ENCODE measurements at places on chromosomes 1 and 21.

GRCh38 chr1:197916500-197916983, 630 bp upstream of the LHX9 start:
- DNase-seq: no peak

DNA sequence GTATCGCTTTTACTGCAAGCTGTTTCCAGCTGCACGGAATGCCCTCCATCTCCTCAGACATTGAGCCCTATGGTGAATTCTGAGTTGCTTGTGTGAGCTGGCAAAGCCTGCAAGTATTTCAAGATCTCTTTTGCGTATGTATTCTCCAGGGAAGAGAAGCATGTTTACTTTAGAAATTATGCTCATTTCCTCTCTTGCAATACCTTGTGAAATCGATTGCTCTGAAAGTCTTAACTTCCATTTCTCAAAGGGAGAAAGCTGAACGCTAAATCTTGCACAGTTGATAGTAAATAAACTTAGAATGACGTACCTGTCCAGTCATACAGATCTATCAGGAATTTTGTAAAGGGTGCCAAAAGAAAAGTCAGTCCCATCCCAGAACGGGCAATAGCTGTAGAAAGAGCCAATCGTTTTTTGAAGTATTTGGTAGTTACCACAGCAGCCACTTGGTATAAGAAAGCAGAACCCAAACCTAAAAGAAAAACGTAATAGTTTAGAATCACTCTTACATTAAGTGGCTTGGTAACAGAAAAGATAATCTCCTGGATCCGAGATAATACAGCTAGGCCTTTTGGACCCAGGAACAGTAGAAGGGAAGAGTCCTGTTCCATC, 10.0 kb downstream of the SLC16A4 start:
- no peak for DNase-seq

DNA sequence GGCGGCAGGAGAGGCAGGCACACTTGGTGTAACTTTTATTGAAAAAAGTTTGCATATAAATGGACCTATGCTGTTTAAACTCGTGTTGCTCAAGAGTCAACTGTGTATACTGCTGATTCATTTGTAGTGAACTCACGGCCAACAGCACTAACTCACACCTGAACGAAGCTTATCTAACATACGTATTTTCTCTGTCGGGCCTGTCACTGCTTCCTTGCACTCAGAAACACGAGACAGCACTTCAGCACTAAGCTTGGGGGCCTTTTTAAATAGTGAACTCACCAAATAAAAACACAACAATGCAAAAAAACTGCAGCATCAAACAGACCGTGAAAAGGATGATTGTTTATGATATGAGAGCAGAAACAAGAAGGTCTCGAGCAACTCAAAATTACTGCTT, 58.9 kb upstream of the NEK2 start:
- no peak for DNase-seq

DNA sequence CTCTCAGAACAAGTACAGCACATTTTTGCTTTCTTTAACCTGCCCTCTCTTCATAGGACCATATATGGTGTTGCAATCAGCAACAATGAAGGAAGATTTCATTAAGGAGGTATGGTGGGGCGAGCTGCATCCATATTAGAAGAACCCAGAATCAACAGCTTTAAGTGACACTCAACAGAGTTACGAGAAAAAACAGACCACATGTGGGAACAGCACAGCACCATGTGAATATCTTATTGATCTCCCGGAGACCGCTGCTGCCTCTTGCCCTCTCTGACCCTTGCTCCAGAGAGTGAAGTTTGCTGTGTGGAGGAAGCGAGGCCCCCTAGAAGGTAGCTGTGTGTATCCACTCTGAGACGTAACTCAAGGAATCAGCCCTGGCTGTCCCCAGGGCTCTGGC, 12.9 kb downstream of the RAB42 start:
- DNase-seq: no peak

GRCh38 chr21:44890961-44891541, 17.6 kb upstream of the PTTG1IP start:
- DNase-seq: no peak

GRCh38 chr1:170397061-170397460, 134.9 kb upstream of the GORAB start:
- no peak for DNase-seq

GRCh38 chr1:13818926-13819325, 118.9 kb downstream of the PRDM2 start:
- no peak for DNase-seq

DNA sequence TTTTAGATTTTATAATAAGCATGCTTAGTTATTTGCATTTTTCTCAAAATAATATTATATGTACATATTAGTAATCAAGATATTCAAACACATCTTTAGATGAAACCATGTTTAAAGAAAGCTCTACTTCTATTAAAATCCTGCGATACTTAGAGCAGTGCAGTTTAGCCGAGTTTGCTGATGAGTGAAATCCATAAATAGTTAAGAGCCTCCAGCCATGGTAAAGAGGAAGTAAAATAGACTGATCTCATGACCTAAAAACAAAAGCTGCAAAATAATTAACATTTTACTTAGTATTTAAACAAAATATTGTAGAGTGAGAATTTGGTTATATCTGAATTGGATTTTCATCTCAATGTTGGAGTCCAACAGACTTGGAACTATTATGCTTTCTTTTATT, 147.4 kb upstream of the NRIP1 start:
- DNase-seq: no peak

GRCh38 chr21:46056450-46056903, 41.4 kb upstream of the COL6A2 start:
- DNase-seq: peak; percentile 31

- no peak for DNase-seq
These were observed 55.0 kb downstream of the TRAF5 start for GRCh38 chr1:211381481-211382181.

All from activated CD8-positive, alpha-beta memory T cell treated with anti-CD3 and anti-CD28 coated beads for 48 hours (primary cell).